Stomach (tissue), 19 donors: ENCODE measurements at places on chromosomes 1 and 21.

DNA sequence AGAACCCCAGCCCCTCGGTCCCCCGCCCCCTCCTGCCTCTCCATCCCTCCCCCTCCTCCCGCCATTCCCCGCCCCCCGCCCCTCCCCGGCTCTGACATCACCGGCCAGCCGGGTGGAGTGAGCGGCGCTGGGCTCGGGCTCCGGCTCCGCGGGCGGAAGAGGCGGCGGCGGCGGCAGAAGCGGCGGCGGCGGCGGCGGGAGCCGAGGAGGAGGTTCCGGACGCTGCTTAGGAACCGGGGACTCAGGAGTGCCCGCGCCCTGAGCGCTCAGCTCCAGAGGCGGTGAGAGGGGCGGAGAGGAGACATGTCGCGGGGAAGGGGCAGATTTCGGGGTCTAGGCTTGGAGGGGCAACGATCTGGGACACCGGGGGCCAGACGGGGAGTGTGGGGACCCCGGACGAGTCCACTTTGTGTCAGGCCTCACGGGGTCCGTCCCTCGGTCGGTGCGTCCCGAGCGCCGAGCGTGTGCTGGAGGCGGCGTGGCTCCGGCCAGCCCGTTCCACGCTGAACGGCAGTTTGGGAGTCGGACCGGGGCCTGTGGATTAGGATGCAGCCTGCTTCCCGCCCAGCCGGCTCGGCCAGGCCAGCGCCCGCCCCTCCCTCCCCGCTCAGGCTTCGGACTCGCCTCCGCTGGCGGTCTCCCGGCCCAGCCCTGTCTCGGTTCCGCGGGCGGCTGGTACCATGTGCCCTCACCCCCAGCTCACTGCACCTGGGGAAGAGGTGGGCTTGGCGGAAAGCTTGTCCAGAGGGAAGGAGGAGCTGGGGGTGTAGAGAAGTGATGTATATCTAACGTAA, at the start of gene PEA15:
TSS of gene PEA15 (plus strand) at position 143 of the 794 bp plus-strand sequence. CDS start 6,161 bp downstream, outside the sequence.
- peak; percentile 83 for DNase-seq

GRCh38 chr1:221117548-221117951, 238.3 kb downstream of the HLX start:
- peak; percentile 31 for DNase-seq

- DNase-seq = peak; percentile 61
Observed at GRCh38 chr1:24909388-24909898, 20.6 kb downstream of the RUNX3 start.

DNA sequence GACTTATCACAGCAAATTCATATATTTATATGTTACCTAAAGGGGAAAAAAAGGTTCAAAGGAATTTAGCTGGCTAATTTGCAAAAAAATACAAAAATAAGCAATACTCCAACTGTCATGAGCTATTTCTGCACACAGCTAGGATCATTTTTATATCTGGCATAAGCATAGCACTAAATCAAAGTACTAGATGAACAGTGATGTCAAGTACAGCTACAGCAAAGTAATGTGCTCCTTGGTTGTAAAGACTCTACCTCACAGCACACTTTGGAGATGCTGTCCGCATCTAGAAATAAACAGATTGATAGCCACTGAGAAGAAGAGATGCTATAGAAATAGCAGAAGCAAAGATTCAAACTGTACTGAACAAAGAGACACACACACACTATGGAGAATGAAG, 125.4 kb downstream of the TGFBR3 start:
- no peak for DNase-seq

DNA sequence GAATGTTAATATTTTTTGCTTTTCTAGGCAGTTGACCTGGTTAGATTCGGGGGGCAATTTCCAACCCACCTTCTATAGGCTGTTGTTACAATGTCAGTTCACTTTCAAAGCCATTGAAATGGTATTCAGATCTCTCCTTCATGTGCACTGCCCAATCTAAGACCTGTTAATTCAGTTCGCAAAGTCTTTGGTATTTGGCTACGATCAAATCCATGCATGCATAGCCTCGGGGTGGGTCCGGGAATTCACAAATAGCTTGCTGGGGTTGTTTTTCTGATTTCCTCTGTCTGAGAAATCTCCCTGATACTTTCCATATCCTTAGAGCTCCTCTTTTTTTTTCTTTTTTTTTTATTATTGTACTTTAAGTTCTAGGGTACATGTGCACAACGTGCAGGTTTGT, 252.6 kb upstream of the SPAG17 start:
- no peak for DNase-seq

DNA sequence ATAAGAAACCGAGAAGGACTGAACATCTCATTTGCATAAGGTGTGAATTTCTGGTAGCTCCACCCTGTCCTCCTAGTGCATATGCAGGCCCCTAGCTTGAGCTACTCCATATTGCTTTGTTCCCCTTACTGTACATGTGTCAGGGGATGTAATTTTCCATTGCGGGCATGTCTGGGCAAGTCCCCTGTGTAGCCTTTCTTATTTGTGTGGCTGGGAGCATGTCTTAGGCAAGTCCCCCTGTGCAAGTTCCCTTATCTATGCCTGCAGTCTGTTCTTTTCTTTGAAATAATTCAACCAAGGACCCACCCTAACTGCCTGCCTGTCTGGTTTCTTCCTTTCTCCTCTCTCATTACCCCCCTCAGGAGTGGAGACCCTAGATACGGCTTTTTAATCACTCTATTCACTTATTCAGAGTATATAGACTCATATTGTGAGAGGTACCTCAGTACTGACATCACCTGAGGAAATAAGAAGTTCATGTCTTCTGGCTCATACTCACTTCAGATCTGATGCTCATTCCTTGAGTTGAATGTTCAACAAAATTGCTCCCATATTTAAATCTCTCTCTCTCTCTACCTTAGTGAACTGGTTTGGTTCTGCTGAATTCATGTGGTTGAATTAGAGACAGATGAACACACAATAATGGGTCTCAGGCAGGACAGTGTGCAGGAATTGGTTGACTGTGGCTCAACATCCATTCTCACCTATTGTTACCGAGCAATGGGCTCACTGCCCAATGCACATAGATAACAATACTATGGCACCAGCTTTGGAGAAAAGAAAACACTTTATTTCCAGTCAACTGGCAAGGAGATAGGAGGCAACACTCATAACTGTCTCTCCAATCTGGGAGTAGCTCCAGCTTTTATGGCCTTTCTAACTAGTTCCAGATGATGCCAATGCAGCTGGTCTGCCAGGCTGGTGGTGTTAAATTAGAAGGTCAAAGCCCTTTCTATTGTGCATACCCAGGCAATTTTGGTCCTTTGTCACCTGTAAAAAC, 27.9 kb upstream of the NPL start:
- no peak for DNase-seq

GRCh38 chr21:31708541-31708940, 23.4 kb downstream of the SCAF4 start:
- DNase-seq = no peak

DNA sequence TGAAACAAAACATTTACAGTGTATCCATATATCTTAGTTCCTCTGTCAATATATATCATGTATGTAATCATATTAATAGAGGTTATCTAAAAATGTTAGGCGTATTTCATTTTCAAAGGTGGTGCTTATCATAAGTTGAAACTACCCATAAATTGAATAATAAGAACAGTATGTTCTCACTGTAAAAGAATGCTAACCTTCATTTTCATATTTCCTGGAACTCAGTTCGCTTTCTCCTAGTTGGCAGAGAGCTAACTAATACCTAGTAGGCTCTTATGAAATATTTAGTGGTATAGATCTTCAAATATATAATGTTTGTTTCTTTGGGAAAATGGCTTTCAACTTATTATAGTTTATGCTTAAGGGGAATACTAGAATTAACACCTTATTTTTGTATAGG, 118.4 kb downstream of the DISP1 start:
- DNase-seq = no peak

GRCh38 chr1:34479731-34480130, 275.1 kb upstream of the GJB5 start:
- peak; percentile 9 for DNase-seq

DNA sequence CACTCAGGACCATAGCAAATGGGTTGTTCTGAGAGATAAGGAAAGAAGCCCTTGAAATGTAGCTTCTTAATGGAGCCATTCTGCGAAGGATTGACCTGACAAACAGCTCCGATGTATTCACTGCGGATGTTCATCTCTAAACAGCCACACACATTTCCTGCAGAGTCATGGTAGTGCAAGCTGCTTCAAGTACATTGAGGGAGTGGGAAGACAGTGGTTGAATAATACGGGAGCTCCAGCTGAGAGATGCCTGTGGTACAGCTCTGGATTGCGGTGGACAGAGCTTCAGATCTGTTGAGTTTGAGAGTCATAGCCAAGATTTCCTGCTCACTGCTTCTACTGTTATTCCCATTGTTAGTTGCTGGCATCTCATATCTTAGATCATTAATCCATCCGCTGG, 86.6 kb downstream of the ZBTB18 start:
- DNase-seq = no peak

GRCh38 chr1:20903437-20903836, 116.3 kb upstream of the HP1BP3 start:
- DNase-seq = no peak

DNA sequence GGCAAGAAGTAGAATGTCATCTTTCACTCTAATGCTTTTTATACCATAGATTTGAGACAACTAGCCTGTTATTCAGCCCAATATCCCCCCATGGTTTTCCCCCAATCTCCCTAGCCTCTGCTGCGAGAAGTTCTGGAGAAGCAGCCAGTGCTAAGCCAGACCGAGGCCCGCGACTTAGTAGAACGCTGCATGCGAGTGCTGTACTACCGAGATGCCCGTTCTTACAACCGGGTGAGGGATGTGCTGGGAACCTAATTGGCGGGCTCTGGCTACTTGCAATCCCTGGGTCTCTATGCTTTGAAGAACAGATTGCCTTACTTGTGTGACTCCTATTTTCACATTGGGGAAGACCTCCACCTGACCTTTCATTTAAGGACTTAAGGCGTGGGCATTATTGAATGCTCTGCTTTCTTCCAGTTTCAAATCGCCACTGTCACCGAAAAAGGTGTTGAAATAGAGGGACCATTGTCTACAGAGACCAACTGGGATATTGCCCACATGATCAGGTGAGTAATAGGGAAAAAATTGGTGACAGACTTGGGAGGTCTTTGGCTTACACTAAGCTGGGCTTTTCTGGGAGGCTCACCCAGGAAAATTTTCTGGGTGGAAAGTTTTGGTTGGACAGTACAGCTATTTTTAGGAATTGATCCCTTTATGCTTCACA, 1.9 kb downstream of the PSMB4 start:
- no peak for DNase-seq

DNA sequence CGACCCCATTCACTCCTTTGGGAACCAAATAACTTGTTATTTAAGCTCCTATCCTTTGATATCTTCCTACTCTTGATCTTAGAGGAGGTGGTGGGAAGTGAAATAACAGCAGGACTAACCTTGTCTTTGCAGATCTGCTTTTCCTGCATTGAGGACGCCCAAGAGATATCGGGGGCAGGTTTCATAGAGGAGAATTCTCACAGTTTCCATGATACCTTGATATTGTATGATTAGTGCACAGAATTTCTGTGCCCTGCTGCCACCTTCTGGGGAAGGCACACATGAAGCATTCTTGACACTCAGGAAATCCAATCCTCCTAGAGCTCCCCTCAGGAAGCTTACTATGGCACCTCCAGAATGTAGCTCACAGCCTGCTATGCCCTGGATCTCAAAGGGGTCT, 1.6 kb downstream of the CD1B start:
- DNase-seq = no peak

- DNase-seq = no peak
Observed at GRCh38 chr1:246632281-246633168, 66.3 kb downstream of the CNST start.
